Stimulated activated CD8-positive, alpha-beta memory T cell treated with anti-CD3 and anti-CD28 coated beads, Interleukin-7, amount 100 ng/mL, for 1 hour (primary cell): ENCODE measurements at places on chromosomes 3 and 15.

DNA sequence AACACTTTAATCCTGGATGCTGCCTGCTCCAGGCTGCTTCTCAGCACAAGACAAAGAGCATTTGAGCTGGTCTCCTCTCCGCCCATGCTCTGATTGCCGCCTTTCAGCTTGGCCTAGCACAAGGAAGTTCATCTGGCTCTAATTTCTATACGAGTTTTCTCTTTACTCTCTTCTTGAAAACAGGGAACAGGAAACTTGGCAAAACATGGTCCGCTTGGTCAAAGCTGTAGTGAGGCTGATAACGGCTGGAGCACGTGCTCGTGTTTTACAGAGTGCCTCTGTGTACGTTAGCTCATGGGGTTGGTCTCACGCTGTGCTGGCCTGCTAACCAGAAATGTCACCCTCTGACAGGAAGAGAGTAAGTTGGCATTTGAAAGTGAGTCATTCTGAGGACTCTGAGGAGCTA, 19.2 kb downstream of the RARRES1 start:
- no peak for DNase-seq

DNA sequence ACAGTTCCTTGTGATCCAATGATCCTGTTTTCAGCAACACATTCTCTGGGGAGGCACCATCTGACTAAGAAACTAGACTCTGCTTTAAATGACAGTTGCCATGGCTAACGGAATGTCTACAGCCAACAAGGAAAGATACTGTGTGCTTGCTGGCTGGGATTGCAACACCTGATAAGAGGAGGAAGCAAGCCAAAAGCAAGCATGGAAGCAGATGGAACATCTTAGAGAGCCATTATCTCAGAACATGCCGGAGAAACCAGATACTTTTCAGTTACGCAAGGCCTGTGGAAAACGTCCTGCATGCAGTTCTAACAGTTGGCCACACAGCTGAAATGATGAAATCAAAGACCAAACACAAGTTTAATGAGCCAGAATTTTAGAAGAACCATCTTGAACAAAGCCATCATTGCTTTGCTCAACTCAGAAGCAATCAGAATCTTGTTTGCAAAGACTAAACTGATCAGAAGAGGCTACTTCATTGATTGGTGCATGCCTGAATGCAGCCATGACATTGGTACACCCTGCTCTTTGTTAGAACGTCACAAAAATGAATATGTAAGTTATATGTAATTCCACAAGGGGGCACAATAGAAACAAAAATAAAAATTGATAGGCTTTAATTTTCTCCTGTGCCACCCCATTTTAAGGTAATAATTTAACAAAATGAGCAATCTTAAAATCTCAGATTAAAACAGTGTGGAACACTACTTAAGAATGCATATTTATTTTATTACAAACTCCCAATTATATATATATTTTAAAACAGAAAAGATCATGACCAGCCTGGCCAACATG, 50.8 kb downstream of the GXYLT2 start:
- no peak for DNase-seq

- DNase-seq: no peak
These were observed at the start of the genes CHDH and IL17RB for GRCh38 chr3:53846134-53846850. CHDH (minus strand) TSS chr3:53846419; CDS start chr3:53824008, 22,411 bp downstream. IL17RB (plus strand) TSS chr3:53846568; CDS start chr3:53846589, 21 bp downstream.

DNA sequence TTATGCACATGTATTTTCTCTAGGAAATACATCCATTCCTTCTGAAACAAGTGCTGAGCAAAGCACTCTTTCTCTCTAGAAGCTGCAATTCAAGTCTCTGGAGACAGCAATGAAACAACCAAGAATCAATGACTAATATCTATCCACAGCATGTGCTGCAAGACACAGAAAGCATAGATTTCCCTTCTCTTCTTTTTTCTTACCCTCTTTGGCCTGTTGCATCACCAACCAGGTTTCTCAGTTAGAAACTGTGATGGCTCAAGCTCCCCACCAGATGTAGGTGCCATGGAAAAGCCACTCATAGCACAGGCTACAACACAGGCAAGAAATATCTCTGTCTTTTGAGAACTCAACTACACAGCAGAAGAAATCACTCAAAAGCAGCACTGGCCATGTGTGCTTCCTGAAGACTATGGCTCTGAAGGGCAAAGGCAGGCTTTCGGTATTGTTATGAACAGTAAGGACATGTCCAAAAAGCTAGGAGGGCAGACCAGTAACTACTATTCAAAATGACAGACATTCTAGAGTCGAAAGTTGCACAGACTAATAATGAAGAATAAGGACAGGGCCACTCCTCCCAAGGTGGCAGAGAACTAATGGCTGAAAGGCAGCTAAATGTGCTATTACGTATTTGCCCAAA, 15.5 kb downstream of the ZDHHC3 start:
- DNase-seq: no peak

- DNase-seq: peak; percentile 37
These were observed 89.0 kb downstream of the IQSEC1 start for GRCh38 chr3:12984023-12984823.

- DNase-seq: no peak
These were observed 266.9 kb downstream of the ZBBX start for GRCh38 chr3:167113035-167113830.

DNA sequence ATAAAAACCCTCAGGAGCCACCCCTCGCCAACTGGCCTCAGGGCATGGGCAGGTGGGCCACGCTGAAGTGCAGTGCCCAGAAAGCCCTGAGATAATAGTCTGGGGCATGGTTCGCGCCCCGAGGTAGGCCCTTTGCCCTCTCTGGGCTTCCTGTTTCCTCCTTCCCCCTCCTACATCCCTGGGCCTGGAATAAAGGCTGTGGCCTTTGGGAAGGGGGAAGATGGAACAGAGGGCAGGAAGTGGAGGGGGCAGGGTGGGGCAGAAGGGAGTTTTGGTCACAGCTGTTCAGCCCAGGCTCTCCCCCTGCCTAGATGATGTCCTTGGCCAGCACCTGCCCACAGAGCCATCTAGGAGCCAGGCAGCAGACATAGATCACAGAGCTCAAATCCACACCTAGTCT, 11.3 kb downstream of the CSRNP1 start:
- DNase-seq: no peak

- DNase-seq: no peak
These were observed 444.3 kb upstream of the ATP11B start for GRCh38 chr3:182349051-182349450.

- no peak for DNase-seq
These were observed 174.7 kb downstream of the SHOX2 start for GRCh38 chr3:157931517-157931916.

- no peak for DNase-seq
These were observed 684 bp downstream of the TNFAIP8L3 start for GRCh38 chr15:51093839-51094605.

GRCh38 chr15:92429378-92430068, 35.8 kb downstream of the ST8SIA2 start:
- no peak for DNase-seq

- no peak for DNase-seq
These were observed 74.8 kb downstream of the SNTN start for GRCh38 chr3:63727233-63727632.

- no peak for DNase-seq
These were observed 62.1 kb upstream of the IL12A start for GRCh38 chr3:159926573-159926972.

DNA sequence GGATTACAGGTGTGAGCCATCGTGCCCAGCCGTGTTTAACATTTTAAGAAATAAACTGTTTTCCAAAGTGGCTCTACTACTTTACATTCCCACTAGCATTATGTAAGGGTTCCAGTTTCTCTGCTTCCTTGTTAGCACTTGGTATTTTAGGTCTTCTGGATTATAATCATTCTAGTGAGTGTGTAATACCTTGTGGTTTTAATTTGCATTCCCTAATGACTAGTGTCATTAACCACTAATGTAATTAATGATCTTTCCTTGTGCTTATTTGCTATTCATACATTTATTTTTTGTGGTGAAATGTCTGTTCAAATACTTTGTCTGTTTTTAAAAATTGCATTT, 30.7 kb downstream of the ARIH2 start:
- no peak for DNase-seq

DNA sequence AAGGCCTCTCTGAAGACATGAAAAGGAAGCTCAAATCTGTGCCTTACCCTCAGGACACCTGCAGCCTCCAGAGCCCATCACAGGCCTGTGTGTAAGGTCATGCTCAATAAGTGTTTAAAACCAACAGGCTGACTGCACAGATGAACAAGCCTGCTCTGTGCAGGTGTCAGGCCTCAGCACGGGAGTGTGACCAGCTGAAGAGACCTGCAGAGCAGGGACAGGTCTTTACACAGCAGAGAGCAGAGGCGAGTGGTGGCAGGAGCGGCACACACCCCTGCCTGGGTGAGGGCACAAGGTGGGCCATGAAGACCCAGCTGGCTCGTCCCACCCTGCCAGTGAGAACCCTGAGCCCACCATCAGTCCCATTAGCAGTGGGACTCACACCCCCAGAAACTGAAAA, 56.9 kb downstream of the ROPN1B start:
- DNase-seq: no peak

GRCh38 chr3:40120806-40121205, 188.7 kb upstream of the EIF1B start:
- no peak for DNase-seq

DNA sequence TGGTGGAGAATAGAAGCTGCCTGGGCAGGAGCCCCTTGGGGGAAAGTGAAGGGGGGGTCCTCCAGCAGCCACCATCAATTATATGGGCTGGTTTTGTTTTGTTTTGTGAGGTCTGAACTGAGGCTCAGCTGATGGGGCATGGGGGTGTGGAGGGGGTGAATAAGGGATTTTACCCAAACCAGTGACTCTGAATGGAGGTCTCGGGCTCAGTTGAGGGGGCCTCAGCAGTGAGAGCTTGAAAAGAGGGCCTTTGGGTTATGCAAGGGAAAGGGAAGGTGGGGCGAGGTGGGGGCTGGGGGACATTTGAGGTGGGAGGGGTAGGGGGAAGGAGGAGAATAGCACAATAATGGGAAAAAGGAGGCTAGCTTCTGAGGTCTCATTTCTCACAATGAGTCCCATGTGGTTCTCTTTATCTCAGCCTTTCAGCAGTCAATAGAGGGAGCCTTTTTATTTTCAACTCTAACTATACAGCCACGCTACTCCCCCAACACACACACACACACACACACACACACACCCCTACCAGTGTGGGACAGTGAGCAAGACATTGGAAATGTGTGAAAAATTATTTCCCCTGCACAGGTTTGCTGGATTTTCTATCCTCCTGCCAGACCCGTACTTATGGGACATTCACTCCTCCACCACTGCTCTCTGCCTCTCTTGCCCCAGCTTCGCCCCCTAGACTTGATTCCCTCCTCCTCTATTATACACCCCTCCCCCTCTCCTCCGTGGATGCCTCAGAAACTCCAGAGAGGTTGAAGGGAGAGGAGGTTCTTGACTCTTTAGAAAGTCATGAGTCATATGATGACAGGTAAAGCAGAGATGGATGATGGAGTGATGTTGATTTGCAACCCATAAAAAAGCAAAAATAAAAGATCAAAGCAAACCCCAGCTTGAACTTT, 96.0 kb downstream of the GTPBP8 start:
- no peak for DNase-seq

GRCh38 chr3:158443632-158444031, 127.4 kb upstream of the MLF1 start:
- DNase-seq: no peak

GRCh38 chr15:77838595-77838994, 205.9 kb upstream of the LINGO1 start:
- DNase-seq: no peak

DNA sequence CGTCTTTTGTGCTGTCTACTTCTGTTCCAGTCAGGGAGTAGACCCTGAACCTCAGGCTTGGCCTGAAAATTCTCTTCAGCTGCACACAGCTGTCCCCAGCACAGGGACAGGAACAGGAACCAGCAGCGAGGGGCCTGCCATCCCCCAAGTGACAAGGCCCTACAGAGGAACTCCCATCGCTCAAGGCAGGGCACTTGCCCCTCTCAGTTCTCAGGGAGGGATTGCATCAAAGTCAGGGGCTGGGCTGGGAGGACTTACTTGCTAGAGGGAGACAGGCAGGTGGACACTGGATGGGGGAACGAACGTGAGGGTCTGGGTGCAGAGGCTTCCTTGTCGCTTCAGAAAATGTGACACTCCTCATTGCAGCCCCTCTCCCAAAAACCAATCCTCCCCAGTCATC, 163.6 kb downstream of the CHSY1 start:
- DNase-seq: no peak

GRCh38 chr15:89917442-89918101, 4.8 kb upstream of the ARPIN start:
- no peak for DNase-seq

DNA sequence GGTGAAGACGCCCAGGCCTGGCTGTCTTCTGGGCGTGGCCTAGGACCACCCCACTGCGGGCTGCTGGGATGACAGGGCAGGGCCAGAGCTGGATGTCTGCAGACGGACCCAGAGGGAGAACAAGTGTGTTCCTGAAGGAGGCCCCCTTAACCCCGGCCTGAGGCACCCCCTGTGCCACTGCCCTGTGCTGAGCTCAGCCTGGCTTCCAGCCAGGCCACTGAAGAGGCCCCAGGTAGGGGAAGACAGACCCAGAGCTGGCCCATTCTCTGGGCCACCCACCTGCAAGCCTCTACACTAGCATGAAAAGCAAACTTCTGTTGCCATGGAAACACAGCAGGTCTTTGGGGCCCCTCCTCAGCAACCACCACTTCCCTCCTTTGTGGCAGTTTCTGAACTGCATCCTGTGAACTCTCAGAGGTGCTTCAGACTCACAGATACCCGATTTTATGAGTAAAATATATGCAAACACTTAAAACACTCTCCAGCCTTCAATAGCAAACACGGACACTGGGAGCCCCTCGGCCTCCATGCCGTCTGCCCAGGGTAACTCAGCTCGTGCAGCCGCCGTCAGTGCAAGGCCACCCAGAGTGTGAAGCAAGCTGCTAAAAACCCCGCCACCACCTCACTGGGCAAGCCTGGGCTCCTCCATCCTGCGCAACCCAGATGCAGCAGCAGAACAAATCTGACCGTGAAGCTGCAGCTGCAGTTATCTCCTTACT, 42.5 kb downstream of the CMTM6 start:
- DNase-seq: peak; percentile 45

DNA sequence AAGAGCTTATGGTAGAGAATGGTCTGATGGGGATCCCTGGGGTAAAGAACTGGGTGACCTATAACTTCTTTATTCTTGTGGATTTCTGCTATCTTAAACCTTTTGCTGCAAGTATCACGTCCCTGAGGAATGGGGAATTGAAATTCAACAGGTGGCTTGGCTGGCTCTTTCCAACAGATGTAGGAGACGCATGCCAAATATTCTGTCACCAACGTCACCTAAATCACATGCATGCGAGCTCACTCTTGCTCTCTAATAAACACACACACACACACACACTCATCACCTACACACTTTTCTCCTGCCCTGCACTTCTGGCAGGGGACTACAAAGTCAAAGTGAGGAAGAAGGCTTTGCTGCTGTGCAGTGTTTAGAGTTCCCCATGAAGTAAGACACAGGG, 145.8 kb upstream of the NECTIN3 start:
- no peak for DNase-seq

- no peak for DNase-seq
These were observed 120.1 kb upstream of the UBE2E1 start for GRCh38 chr3:23685541-23686258.

DNA sequence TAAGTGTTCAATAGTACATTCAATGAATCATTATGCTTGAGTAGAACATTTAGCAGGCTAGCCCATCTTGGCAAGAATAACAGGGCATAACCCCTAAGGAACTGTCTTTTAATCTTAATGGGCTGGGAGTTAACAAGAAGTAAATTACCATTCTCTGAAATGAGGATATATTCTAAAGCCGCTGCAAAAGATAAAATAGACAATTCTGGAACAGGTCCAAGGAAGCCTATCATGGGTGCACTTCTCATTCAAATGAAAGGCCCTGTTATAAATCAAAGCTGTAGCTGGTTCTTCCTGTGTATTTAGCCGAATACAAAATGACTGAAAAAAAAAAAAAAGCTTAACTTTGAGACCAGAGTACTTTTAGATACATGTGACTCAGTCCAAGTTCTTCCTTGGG, 15.6 kb downstream of the MTHFS start:
- DNase-seq: no peak
